ENCODE measurements at places on chromosomes 12 and 14.

DNA sequence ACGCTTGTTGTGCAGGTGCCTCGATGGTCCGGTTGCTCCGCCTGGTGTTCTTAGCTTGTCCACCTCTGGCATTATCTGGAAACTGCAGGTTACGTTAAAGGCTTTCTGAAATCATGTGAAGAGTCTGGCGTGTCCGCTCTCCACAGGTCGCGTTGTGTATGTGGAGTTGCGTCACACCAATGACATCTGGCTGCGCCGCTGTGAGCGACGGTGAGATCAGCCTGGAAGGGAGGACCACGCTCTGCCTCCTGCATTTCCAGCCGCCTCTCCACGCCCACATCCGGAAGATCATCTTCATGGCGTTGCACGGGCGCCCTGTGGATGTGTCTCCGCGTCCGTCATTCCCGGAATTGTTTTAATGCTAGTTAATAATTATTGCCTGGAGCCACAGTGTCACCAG is 50.6 kb upstream of the GALNT9 start:
- no peak for DNase-seq

- no peak for DNase-seq
These were observed 25.7 kb upstream of the PDZRN4 start for GRCh38 chr12:41162461-41162860.

GRCh38 chr14:24605435-24606190 is 3.9 kb downstream of the GZMH start:
- peak; percentile 5 for DNase-seq

DNA sequence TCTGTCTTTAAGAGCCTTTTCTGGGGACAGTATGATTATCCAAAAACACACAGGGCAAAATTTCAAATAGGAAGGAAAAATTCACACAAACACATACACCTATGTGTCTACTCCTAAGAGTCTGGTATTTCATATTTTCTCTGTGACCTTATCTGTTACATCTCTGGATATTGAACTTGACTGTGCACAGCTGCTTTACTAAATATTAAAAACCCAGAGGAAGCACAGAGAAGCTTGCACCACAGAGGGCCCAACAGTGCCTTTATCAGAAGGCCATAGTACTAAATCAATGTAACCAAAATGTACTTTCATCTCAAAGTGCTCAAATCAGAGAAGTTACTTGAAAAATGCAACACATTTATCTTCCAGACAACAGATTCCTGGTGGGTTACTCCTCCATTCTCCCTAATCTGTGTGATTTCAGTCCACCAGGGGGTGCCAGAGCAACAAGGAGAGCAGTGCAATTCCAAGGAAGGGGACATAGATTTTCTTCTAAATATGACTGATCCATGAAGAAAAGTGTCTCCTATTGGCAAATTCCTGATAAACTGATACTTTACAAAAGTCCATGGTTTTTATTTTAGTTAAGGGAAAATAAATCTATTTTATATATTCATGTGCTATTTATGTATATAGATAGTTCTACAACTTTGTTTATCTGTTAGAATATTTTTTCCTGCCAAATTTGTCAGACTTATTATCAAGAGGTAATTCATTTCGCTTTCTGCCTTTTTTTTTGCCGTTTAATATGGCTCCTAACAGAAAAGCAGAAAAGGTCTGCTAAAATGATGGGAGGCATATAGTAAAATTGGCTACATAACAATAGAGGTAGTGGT is 617.6 kb downstream of the LRFN5 start:
- DNase-seq = peak; percentile 67

- no peak for DNase-seq
These were observed 123.5 kb downstream of the ESRRB start for GRCh38 chr14:76499399-76499798.

- DNase-seq = no peak
These were observed 90.7 kb downstream of the PLEKHA5 start for GRCh38 chr12:19220205-19220604.

- DNase-seq = no peak
These were observed 35.8 kb downstream of the BHLHE41 start for GRCh38 chr12:26088998-26089397.

GRCh38 chr14:21084998-21085853 is 13.2 kb downstream of the ZNF219 start:
- no peak for DNase-seq

DNA sequence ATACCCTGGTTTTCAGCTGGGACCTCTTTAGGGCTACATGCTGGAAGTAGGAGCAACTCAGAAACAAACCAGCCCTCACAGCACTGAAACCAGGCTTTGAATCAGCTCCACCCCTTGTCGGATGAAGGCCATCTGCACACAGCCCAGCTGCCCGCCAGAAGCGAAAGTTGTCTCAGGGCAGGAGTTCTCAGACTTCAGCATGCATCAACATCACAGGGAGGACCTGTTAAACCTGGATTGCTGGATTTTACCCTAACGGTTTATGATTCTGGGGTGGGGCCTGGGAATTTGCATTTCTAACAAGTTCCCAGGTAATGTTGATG is 10.9 kb downstream of the SYNDIG1L start:
- no peak for DNase-seq

DNA sequence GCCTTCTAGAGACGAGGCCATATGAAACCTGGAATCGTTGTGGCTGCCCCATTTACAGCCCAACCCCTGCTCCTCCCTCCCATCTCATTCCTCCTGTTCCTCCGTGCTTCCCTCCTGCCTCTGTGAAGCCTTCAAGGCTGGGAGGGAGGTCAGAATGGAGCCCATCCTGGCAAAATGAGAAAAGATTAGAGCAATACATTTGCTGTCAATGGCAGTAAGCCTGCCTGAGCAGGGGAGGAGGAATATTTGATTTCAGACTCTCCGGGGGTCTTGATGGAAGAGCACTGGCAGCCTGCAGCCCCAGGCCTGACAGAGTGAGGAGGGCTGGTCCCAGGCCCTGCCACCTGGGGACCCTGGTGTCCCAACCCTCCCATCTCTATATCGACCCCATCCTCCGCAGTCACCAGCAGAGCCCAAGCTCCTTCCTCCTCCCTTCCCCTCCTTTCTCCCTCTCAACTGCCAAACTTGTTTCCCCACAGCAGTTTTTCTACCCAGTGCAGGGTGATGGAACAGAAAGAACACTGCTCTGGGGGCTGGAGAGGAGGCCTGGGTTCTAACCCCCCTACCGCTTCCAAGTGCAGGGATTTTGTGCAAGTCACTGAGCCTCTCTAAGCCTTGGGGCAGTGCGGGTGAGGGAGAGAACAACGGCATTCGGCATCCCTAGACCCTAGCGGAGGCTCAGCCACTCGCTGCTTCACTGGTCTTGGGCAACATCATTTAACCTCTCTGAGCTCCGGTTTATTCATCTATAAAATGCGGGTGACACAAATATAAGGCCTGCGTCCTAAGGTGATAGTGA is 16.0 kb upstream of the RACGAP1 start:
- no peak for DNase-seq

GRCh38 chr12:101884174-101884573 is 6.8 kb downstream of the DRAM1 start:
- DNase-seq = no peak

DNA sequence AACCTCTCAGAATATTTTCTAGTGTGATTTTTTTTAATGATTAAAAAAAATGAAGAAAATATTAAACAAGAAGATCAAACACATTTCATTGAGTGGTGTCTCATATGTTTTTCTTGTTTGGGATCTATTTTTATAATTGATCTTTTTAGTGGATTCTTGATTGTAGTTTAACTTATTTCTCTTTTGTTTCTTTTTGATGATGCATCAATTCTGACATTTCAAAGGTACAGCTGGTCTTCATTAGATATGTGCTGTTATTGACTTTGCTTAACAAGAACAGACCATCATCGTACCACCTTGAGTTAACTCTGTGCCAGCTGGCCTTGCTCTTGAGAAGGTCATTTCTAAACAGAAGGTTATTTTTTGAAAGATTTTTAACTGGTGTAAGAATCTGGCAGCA is 45.8 kb upstream of the FGD4 start:
- DNase-seq = no peak

- DNase-seq = no peak
These were observed 31.1 kb upstream of the IFNG-AS1 start for GRCh38 chr12:67958187-67958586.

GRCh38 chr12:64007853-64008252 is 163.4 kb downstream of the SRGAP1 start:
- no peak for DNase-seq

GRCh38 chr12:104354868-104355570 is 51.5 kb downstream of the EID3 start:
- no peak for DNase-seq

Data from COR-L47 (cell line).